Memory B cell (primary cell): ENCODE measurements at places on chromosomes 6 and 20.

DNA sequence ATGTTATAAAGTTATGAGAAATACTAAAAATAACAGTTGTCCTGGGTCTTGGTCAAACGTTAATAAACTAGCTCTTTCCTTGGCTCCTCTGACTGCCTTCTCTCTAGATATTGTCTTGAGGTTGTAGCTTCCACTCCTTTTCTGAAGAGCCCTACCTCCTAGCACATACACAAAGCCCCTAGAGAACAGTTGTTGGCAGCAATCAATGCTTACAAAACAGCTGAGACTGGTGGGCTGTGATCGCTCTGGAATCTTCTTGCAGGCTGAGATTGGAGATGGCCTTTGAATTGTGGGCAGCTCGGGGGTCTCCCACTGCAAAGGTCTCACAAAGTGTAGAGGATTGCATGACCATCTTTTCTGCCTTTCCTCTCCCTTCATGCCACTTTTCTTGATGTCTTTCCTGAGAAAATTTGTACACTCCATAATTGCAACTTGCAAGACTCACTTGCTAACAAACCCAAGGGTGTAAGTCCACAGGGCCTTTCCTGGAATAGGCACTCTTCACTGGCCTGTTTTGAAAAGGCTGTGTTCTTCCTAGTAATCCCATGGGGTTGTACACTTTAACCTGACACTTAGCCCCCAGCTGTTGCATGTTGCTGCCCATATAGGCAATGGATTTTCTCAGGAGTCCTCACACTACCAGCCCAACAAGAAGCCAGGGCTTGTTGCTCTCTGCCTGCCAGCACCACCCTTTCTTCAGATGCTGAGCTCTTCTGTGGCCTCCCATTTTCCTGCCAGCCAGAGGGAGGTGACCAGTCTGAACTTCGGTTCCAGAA lies 99.9 kb downstream of the TCP11 start:
- no peaks in the 10 kb centered on the region for H3K27me3 ChIP-seq
- DNase-seq, result no peak
- H3K27ac ChIP-seq, result peak overlapping the region; percentile 31
- peaks cover 17% of the 10 kb centered on the region for H3K36me3 ChIP-seq
- H3K4me3 ChIP-seq, result no peak overlapping the region

- H3K27me3 ChIP-seq, result no peaks in the 10 kb centered on the region
- no peak for DNase-seq
- no peaks in the 10 kb centered on the region for H3K4me1 ChIP-seq
- no peaks in the 10 kb centered on the region for H3K36me3 ChIP-seq
Measured at GRCh38 chr20:10922941-10923340, 249.1 kb upstream of the JAG1 start.

GRCh38 chr6:163641706-163642105 lies 227.2 kb downstream of the QKI start:
- no peak overlapping the region for H3K4me3 ChIP-seq
- H3K4me1 ChIP-seq, result no peaks in the 10 kb centered on the region
- H3K36me3 ChIP-seq, result peaks cover 1% of the 10 kb centered on the region
- H3K27me3 ChIP-seq, result no peaks in the 10 kb centered on the region
- H3K27ac ChIP-seq, result no peak overlapping the region

GRCh38 chr6:54810147-54810546 lies 36.4 kb upstream of the FAM83B start:
- H3K27ac ChIP-seq, result no peak overlapping the region
- H3K4me1 ChIP-seq, result no peaks in the 10 kb centered on the region
- no peak overlapping the region for H3K4me3 ChIP-seq
- DNase-seq, result no peak
- no peaks in the 10 kb centered on the region for H3K27me3 ChIP-seq
- no peaks in the 10 kb centered on the region for H3K36me3 ChIP-seq

GRCh38 chr6:169573883-169574282 lies 127.9 kb downstream of the WDR27 start:
- H3K4me3 ChIP-seq, result no peak overlapping the region
- H3K27ac ChIP-seq, result no peak overlapping the region
- no peaks in the 10 kb centered on the region for H3K27me3 ChIP-seq
- DNase-seq, result no peak

DNA sequence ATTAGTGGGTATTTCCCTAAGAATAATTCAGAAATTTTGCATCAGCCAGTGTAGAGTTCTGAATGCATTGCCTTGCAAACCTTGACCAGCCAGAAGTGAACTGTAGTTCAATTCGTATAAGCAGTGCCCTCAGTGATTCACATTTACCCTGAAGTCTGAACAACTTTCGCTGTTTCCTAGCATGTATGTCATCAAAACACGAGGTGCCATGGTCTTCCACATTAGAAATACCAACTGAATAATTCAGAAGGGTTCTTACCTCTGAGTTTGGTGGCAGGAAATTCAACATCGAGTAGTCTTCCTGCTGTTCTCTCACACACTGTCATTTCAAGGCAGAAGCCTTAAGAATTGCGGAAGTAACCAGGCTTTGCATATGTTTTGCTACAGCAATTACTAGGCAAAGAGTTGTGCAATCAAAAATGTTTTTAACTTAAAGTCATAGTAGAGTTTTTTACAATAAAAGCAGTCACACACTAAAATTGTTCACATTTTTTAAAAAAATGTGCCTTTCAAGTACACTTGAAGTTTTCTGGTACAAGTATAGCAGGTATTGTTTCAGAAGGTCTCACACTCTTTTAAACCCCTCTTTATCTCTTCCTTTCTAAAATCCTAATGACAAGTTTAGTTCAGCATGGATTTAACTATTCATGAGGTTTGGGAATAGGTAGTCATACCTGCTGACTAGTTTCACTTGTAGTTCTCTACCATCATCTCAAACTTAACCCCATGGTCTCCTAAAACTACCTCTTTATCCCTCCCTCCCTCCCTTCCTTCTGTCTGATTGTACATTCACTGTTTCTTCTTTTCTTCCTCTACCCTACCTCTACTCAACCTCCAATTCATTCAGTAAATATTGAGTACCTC lies 118.3 kb downstream of the STXBP5 start:
- H3K4me3 ChIP-seq, result peak overlapping the region; percentile 90
- no peaks in the 10 kb centered on the region for H3K27me3 ChIP-seq
- H3K27ac ChIP-seq, result peak overlapping the region; percentile 81
- DNase-seq, result peak; percentile 44
- H3K4me1 ChIP-seq, result peaks cover 23% of the 10 kb centered on the region
- H3K36me3 ChIP-seq, result peaks cover 5% of the 10 kb centered on the region

- H3K4me1 ChIP-seq, result no peaks in the 10 kb centered on the region
- H3K36me3 ChIP-seq, result no peaks in the 10 kb centered on the region
- DNase-seq, result no peak
- H3K4me3 ChIP-seq, result no peak overlapping the region
- H3K27ac ChIP-seq, result no peak overlapping the region
Measured at GRCh38 chr6:148269386-148269785, 73.3 kb upstream of the SASH1 start.

GRCh38 chr20:29296256-29297230 lies 1960.9 kb upstream of the DEFB115 start:
- no peaks in the 10 kb centered on the region for H3K4me1 ChIP-seq
- H3K27ac ChIP-seq, result no peak overlapping the region
- no peaks in the 10 kb centered on the region for H3K27me3 ChIP-seq
- no peak for DNase-seq
- H3K4me3 ChIP-seq, result no peak overlapping the region

- H3K4me3 ChIP-seq, result peak overlapping the region; percentile 54
- H3K4me1 ChIP-seq, result peaks cover 55% of the 10 kb centered on the region
- no peak for DNase-seq
- no peaks in the 10 kb centered on the region for H3K27me3 ChIP-seq
Measured at GRCh38 chr6:36751091-36751490, 53.5 kb downstream of the RAB44 start.

GRCh38 chr6:147986846-147987245 lies 355.8 kb upstream of the SASH1 start:
- no peak overlapping the region for H3K27ac ChIP-seq
- no peak overlapping the region for H3K4me3 ChIP-seq
- no peaks in the 10 kb centered on the region for H3K4me1 ChIP-seq
- no peaks in the 10 kb centered on the region for H3K36me3 ChIP-seq

GRCh38 chr6:13423252-13423651 lies 64.1 kb downstream of the GFOD1 start:
- DNase-seq, result no peak
- H3K4me1 ChIP-seq, result peaks cover 36% of the 10 kb centered on the region
- H3K27ac ChIP-seq, result no peak overlapping the region
- H3K4me3 ChIP-seq, result no peak overlapping the region

DNA sequence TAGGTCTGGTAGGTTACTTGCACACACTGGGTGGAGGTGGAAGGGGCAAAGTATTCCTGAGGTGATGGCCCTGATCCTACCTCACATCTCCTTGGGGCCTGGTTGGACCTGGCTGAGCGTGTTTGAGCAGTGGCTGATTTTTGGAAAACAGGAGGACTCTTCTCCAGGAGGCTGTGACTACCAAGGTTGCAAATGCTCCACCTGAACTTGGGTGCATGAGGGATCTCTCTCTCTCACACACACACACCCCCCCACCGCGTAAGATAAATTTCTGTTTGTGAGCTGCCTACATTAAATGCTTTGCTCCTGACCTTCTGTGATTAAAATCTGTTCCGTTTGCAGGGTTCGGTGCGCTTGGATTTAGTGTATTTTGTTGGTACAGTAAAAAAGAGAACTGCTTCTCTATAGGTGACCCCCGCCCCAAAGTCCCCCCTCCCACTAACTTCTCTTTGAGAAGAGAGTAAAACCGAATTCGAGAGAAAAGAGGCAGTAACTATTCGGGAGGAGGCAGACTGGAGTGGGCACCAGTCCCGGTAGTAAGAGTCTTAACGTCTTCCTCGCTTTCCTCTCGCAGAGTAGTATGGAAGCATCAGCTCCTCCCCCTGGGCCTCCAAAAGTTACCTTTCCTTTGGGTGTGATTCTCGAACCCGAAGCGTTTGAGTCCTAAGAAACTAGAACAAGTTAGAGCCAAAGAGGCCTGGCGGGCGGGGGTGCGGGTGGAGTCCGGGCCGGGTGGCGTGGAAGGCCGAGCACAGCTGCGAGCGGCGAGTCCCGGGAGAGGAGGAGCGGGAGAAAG lies 585 bp upstream of the DSE start:
- no peaks in the 10 kb centered on the region for H3K27me3 ChIP-seq
- H3K4me1 ChIP-seq, result peaks cover 16% of the 10 kb centered on the region
- peak; percentile 33 for DNase-seq

- peaks cover 11% of the 10 kb centered on the region for H3K36me3 ChIP-seq
- H3K27ac ChIP-seq, result peak overlapping the region; percentile 96
- DNase-seq, result no peak
- peak overlapping the region; percentile 91 for H3K4me3 ChIP-seq
Measured at GRCh38 chr6:136822046-136822375, 381 bp upstream of the PEX7 start.

DNA sequence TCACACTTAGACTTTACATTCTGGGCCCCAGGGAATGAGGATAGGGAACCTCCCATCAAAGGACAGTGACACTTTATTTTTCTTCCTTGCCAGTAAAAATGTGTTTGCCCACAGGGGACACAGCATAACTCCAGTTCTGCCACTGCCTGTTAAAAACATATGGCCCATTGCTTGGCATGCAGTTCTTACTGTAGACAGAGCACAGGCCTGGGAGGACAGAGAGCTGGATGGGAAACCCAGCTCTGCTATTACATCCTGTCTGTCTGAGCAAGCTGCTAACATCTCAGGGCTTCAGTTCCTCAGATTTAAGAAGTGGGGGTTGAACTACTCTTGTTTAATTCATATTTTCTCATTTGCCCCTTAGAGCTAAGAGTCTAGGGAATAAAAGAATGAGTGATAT lies 120.2 kb downstream of the AKAP7 start:
- peaks cover 7% of the 10 kb centered on the region for H3K27me3 ChIP-seq
- H3K4me1 ChIP-seq, result peaks cover 7% of the 10 kb centered on the region
- no peak for DNase-seq
- peaks cover 16% of the 10 kb centered on the region for H3K36me3 ChIP-seq
- H3K4me3 ChIP-seq, result no peak overlapping the region

DNA sequence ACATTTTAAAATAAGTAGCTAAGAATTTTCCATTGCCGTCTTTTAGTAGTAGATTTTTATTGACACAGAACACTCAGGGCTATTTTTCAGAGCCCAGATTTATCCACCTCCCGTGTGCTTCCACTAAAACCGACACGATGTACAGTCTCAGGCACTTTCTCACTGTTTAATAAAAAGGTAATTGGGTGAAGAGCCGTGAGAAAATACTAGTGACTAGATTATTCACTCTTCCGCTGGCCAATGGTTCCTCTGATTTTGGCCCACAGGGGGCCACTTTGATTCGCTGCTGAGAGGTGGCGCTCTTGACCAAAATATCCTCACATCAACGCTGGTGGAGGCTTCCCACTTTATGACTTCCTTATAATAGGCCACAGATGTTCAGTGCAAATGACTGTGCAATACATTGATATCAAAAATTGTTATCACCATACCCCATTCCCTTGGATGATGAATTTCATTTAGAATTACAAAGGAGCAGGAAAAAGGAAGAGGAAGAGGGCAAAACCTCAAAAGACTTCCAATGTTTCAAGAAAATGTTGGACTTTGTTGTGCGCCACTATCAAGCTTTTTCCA lies 12.3 kb upstream of the HDDC2 start:
- DNase-seq, result peak; percentile 30
- no peak overlapping the region for H3K27ac ChIP-seq
- H3K27me3 ChIP-seq, result peaks cover 2% of the 10 kb centered on the region
- peaks cover 2% of the 10 kb centered on the region for H3K4me1 ChIP-seq

DNA sequence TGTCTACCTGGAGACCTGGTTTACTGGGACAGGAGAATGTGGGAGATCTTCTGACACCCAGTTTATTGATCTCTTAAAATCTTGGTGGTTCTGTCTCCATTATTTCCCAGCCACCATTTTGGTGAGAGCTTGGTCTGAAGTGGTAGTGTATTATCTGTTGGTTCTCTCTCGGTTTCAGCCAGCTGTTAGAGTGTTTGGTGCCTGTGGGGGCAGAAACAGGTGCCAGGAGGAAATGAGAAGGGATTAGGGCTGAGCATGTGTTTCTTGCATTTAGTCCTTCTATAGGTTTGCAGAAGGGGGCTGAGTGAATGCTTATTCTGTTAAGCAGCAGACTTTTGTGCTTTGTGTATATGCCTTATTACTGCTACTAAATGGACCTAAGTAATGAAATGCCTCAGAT lies 9.6 kb downstream of the JARID2 start:
- no peaks in the 10 kb centered on the region for H3K27me3 ChIP-seq
- no peak for DNase-seq
- H3K4me1 ChIP-seq, result peaks cover 74% of the 10 kb centered on the region
- peak overlapping the region; percentile 95 for H3K27ac ChIP-seq
- peak overlapping the region; percentile 68 for H3K4me3 ChIP-seq

GRCh38 chr6:13814938-13815575 lies 700 bp upstream of the MCUR1 start:
- no peaks in the 10 kb centered on the region for H3K27me3 ChIP-seq
- peak overlapping the region; percentile 82 for H3K4me3 ChIP-seq
- H3K27ac ChIP-seq, result peak overlapping the region; percentile 93
- no peak for DNase-seq

- DNase-seq, result no peak
- no peaks in the 10 kb centered on the region for H3K36me3 ChIP-seq
- H3K27ac ChIP-seq, result no peak overlapping the region
- no peak overlapping the region for H3K4me3 ChIP-seq
- H3K4me1 ChIP-seq, result no peaks in the 10 kb centered on the region
Measured at GRCh38 chr20:7323957-7324356, 556.5 kb downstream of the BMP2 start.
